ENCODE measurements at places on chromosomes 3 and 15.

DNA sequence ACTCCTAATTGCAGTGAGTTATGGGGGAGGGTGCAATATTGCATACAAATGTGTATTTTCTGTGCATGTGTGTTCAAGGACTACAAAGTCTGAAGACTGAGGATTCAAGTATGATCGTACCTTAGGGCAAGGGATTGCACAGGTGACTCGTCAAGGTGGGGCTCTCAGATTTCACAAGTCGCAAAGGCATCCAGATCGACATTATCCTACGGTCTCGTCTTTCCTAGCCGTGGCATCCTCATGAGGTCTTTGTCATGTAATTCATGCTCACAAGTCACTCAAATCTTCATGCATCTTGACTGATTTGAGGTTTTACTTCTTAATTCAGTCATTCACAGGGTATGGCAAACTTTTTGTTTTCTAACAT lies 191.4 kb upstream of the HES1 start:
- no peak for DNase-seq

DNA sequence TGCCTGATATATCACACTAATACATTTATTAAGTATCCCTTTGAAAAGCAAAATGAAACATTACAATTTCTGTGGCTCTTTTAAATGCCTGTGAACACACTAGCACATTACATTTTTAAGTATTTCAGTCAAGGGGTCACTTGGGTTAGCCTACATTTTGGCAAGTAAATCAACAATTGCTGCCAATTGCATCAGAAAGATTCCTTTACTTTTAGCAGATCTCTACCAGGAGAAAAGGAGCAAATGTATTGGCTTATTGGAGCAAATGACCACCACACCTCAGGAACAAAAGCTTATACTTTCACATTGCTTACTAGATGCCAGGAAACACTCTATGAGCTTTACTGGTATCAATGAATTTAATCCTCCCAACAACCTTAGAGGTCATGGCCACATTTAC lies 947.1 kb downstream of the FHIT start:
- no peak for DNase-seq

- DNase-seq: no peak
Observed at GRCh38 chr15:34986771-34987480, 1.2 kb downstream of the ZNF770 start.

DNA sequence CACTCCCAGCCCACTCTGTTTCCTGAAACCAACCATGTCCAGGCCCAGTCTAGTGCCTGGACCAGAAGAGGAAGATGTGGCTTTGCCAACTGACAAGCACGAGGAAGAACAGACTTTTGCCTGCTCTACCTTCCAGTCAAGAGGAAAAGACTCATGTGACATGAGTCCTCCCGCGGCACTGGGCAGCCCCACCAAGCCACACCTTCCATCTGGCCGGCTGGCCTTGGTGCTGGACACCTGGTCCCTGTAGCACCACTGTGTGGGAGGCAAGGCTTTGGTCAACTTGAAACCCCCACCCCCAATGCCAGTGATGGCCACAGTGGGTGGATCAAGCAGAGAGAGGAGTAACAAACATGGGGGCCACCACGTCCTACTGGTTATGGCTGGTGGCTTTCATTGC lies 12.5 kb downstream of the CHDH start:
- DNase-seq: no peak

- no peak for DNase-seq
Observed at GRCh38 chr3:172853921-172854666, 103.6 kb downstream of the ECT2 start.

- DNase-seq: no peak
Observed at GRCh38 chr3:155243512-155243921, 50.0 kb downstream of the STRIT1 start.

- no peak for DNase-seq
Observed at GRCh38 chr15:27677951-27678350, 421.2 kb downstream of the OCA2 start.

DNA sequence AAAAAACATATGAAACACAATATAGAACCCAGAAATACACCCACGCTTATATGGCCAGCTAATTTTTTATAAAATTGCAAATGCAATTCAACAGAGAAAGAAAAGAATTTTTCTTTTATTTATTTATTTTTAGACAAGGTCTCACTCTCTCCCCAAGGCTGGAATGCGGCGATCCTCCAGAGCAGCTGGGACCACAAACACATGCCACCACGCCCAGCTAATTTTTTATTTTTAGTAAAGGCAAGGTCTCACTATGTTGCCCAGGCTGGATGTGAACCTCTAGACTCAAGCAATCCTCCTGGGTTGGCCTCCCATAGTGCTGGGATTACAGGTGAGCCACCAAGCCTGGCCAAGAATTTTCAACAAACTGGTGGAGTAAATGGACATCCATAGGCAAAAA lies 117.9 kb downstream of the SCAPER start:
- no peak for DNase-seq
